ENCODE measurements at places on chromosomes 6 and 20. TPM values are rescaled to one million over a fixed set of nuclear protein-coding genes. Genes with fewer than 3 reads are reported as not detected.

DNA sequence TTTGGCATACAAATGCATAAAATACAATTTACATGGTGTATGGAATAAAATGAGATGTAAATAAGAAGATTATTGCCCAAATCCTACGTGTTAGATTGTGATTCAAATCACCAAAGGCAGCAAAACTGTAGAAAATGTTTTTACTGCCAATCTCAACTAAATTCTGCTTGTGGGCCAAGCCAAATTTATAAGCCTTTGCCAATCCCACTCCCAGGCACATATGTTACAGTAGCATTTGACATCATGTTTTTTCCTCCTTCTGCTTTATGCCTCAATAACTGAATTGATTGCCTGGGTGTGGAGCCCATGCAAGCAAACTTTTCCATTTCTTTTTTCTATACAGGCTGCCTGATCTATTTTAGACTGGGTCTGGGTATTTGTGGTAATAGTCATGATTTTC is 36.3 kb upstream of the LRRC1 start:
- H3K27ac ChIP-seq: no peak overlapping the region
- peaks cover 17% of the 10 kb centered on the region for H3K27me3 ChIP-seq
- no peak for DNase-seq
- H3K36me3 ChIP-seq: no peaks in the 10 kb centered on the region

DNA sequence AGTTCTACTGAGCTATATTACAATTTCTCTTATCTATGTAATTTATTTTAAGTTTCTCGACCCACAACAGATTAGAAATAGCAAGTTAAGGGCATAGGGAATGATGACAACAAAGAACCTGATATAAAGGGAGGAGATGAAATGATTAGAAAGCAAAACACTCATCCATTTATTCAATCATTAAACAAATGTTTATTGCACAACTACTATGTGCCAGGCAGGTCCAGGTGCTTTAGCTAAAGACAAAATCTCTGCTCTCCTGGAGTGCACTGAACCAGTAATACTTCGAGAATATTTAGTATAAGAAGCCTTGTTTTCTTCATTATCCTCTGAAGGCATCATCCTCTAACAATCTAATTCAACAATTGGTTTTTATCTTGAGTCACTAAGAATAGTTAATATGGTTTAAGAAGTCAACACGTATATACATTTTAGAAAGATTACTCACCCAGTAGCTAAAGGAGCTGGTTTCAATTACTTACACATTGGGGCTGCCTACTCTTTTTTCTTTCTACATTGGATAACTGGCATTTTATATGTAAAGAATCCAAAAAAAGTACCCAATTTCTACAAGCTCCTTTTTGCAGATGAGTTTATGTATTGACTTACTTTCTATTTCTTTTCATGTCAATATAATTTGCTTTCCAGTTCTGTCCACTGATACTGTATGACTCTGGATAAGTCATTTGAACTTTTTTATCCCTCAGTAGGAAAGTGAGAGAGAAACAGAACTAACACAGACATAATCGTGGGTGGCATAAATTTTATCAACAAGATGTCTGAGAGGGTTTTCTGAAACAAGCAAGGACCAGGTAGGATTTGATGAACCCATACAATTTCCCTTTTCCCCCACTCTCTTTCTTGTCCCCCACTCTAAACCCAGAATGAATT is 312.6 kb downstream of the CLIC5 start:
- H3K27me3 ChIP-seq: no peaks in the 10 kb centered on the region
- DNase-seq: no peak
- no peak overlapping the region for H3K4me3 ChIP-seq
- H3K36me3 ChIP-seq: no peaks in the 10 kb centered on the region

DNA sequence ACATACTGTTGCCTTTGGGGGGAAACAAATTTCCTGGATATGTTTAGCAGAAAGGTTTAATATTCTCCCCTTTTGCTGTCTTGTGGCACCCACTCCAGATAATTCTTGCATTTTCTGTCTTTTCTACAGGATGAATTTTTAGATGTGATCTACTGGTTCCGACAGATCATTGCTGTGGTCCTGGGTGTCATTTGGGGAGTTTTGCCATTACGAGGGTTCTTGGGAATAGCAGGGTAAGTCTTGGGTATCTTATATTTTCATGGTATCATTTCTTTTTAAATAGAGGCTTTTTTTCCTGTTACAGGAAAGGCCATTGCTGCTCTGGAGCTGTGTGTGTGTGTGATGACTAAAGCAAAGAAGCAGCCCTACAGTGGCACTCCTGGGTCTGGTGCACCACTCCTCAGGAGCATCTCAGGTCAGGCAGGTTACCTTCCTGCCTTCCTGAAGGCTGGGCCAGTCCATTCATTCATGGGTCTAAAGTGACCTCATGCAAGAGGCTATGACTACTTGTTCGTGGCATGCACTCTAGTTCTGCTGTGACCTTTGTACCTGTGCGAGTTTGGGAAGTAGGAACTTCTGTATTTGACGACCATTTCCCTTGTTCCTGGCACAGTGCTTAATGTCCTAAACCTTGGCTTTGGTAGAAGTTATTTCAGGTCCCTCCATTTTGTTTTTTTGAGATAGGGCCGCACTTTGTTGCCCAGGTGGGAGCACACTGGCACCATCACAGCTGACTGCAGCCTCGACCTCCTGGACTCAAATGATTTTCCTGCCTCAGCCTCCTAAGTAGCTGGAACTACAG is 2.2 kb downstream of the RAB5IF start:
- peaks cover 53% of the 10 kb centered on the region for H3K36me3 ChIP-seq
- H3K4me3 ChIP-seq: peak overlapping the region; percentile 98
- H3K4me1 ChIP-seq: peaks cover 31% of the 10 kb centered on the region

The HLA-G gene
- total RNA-seq: 0.85 TPM

- no peaks in the 10 kb centered on the region for H3K27me3 ChIP-seq
- H3K36me3 ChIP-seq: peaks cover 19% of the 10 kb centered on the region
- no peak overlapping the region for H3K4me3 ChIP-seq
- no peak for DNase-seq
- no peak overlapping the region for H3K27ac ChIP-seq
- H3K4me1 ChIP-seq: peaks cover 31% of the 10 kb centered on the region
Measured at GRCh38 chr6:142802124-142802523, 142.9 kb downstream of the HIVEP2 start.

DNA sequence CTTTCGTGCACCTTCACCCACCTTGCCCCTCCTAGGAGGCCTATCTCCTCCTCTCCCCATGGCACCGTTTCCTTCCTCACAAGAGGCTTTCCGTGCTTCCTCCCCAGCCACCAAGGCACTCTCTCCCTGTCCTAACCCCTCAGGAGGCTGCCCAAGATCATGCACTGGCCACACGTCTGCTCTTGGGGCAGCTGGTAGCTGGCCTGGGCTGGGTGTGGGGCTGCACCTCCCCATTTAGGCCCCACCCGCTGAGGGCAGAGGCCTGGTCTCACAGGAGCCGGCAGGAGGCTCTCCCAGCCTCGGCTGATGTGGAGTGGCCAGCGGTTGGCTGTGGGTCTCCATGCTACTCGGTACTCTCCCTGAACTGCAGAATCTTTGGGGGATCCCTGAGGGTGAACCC is 13.6 kb downstream of the NOL4L start:
- H3K4me3 ChIP-seq: no peak overlapping the region
- no peak for DNase-seq
- no peaks in the 10 kb centered on the region for H3K27me3 ChIP-seq
- H3K27ac ChIP-seq: no peak overlapping the region
- no peaks in the 10 kb centered on the region for H3K36me3 ChIP-seq

GRCh38 chr6:44630125-44631028 is 242.9 kb downstream of the CDC5L start:
- H3K27me3 ChIP-seq: peaks cover 9% of the 10 kb centered on the region
- no peak overlapping the region for H3K27ac ChIP-seq
- no peak overlapping the region for H3K4me3 ChIP-seq
- DNase-seq: peak; percentile 59
- no peaks in the 10 kb centered on the region for H3K36me3 ChIP-seq

The FAM83C gene
- total RNA-seq: not detected

- no peaks in the 10 kb centered on the region for H3K36me3 ChIP-seq
- no peak overlapping the region for H3K27ac ChIP-seq
- H3K4me1 ChIP-seq: no peaks in the 10 kb centered on the region
- H3K27me3 ChIP-seq: no peaks in the 10 kb centered on the region
Measured at GRCh38 chr6:122092366-122092765, 307.1 kb upstream of the HSF2 start.

DNA sequence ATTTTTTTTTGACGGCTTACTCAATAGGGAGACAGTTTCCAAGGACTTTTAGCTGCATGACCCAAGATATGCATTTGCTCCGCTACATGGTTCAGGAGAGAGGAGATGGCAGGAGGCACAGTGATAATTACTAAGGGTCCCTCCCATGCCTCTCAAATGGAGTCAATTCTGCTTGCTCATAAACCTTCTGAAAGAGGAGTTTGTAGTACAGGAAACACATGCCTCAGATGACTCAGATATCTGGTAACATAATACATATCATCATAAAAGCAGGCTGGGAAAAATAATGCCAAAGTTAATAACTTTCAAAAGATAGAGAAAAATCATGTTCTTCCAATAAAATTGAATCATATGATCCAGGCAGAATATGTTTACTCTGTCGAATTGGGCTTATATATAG is 97.6 kb upstream of the DEFB112 start:
- no peak for DNase-seq
- H3K4me3 ChIP-seq: no peak overlapping the region
- no peaks in the 10 kb centered on the region for H3K27me3 ChIP-seq
- H3K4me1 ChIP-seq: no peaks in the 10 kb centered on the region

The NRM gene
- total RNA-seq: 36.4 TPM

GRCh38 chr20:61346996-61347395 is 94.9 kb downstream of the CDH4 start:
- H3K36me3 ChIP-seq: no peaks in the 10 kb centered on the region
- DNase-seq: no peak
- H3K27me3 ChIP-seq: no peaks in the 10 kb centered on the region
- no peaks in the 10 kb centered on the region for H3K4me1 ChIP-seq

GRCh38 chr20:20405623-20406022 is 37.7 kb downstream of the INSM1 start:
- H3K4me3 ChIP-seq: no peak overlapping the region
- no peak overlapping the region for H3K27ac ChIP-seq
- H3K4me1 ChIP-seq: peaks cover 2% of the 10 kb centered on the region
- no peaks in the 10 kb centered on the region for H3K36me3 ChIP-seq
- DNase-seq: no peak

The EFCAB8 gene
- 0.30 TPM for total RNA-seq

DNA sequence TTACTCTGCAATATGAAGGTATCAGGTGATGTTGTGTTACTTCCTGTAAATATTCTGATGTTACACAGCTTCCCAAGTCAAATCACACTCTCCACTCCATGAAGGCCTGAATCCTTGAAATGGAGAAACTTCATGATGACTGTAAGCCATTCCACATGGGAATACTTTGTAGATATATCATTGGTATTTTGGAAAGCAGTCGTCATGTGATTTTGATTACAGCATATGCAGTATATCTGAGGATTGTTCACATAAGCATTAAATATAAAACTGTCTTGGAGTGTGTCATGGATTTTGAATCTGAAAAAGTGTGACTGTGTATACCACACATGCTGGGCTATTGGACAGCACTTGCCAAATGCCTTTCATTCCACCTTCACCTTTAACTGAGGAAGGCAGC is 118.3 kb upstream of the EXOC2 start:
- H3K4me1 ChIP-seq: no peaks in the 10 kb centered on the region
- DNase-seq: no peak
- no peaks in the 10 kb centered on the region for H3K36me3 ChIP-seq
- peaks cover 8% of the 10 kb centered on the region for H3K27me3 ChIP-seq

DNA sequence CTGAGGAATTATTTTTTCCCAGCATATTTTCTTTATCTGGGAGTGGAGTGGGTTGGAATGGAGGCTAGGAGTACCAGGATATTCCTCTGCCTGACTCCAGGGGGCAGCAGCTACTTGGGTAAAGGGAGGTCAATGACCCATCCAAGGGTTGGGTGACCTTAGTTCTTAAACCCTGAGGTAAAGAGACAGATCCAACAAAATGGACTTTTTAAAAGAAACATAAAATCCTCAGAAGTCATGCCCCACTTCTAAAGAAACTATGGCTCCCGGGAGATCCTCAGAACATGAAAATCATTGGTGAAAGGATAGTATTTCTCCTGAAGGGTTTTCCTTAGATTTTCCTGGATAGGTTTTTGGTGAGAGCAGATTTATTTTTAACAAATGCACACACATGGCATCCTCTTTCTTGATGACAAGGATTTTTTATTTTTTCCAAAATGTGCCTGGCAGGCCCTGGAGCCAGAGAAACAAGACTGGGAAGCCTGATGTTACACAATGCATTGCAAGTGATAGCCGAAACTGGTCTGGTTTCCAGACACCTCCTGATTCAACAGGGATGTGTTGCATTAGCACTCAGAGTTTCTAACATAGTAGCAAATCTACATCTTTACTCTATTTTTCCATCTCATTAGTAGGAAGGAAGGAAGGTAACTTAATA is 240.9 kb upstream of the BTBD3 start:
- no peaks in the 10 kb centered on the region for H3K36me3 ChIP-seq
- H3K4me1 ChIP-seq: no peaks in the 10 kb centered on the region
- H3K4me3 ChIP-seq: no peak overlapping the region
- no peak for DNase-seq
- H3K27me3 ChIP-seq: no peaks in the 10 kb centered on the region
- no peak overlapping the region for H3K27ac ChIP-seq

GRCh38 chr6:100745419-100746041 is 135.6 kb downstream of the ASCC3 start:
- peaks cover 40% of the 10 kb centered on the region for H3K36me3 ChIP-seq
- H3K27me3 ChIP-seq: no peaks in the 10 kb centered on the region
- no peak for DNase-seq
- no peak overlapping the region for H3K4me3 ChIP-seq
- H3K27ac ChIP-seq: no peak overlapping the region

The OGFR gene
- total RNA-seq: 87.8 TPM

The CTAGE9 gene
- total RNA-seq: not detected

The CENPW gene
- total RNA-seq: 73.8 TPM
